ENCODE measurements at places on chromosomes 2 and 18. TPM values are rescaled to one million over a fixed set of nuclear protein-coding genes. Genes with fewer than 3 reads are reported as not detected.

The ZNF892 gene
- polyA plus RNA-seq: 5.1 TPM

The DSC2 gene
- polyA plus RNA-seq: 47.2 TPM

DNA sequence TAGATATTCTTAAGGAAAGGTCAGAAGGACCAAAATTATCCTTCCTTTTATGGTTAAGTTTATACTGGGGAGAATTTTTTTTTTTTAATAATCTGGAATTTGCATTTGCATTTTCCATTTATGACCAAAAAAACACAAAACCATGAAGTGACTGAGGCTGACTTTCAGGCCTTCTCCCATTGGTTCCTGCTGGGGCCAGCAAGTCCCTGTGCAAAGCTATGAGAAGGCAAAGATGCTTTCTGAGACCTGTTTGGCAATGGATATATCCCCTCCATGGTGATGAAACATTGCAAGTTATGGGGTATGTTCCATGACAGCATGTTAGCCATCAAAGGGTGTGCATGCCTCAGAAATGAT is 60.8 kb downstream of the KIAA2012 start:
- DNase-seq: no peak

DNA sequence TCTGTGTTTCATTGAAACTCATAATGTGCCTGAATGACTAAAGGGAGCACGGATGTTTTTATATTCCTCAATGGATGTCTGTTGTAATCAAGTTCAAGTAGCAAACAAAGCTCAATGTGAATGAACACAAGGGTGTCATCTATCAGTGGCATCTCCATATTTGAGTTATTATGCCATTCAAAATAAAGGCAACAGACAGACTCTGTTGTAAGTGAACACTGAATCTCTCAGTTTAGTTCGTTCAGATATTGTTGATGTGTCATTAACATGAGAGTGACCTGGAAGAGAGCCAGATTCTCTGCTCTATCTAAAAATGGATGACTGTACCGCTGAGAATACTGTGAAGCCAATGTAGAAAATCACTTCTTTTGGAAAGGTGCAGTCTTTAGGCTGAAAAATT is 118.7 kb downstream of the NUP35 start:
- no peak for DNase-seq

GRCh38 chr2:239239607-239240413 is 161.0 kb downstream of the HDAC4 start:
- DNase-seq: no peak

GRCh38 chr2:66604976-66605375 is 170.1 kb downstream of the MEIS1 start:
- no peak for DNase-seq

GRCh38 chr2:158829167-158829566 is 34.0 kb downstream of the DAPL1 start:
- DNase-seq: no peak

GRCh38 chr18:13207294-13207693 is 11.3 kb upstream of the LDLRAD4 start:
- no peak for DNase-seq

GRCh38 chr18:37243741-37244140 is 321.9 kb downstream of the CELF4 start:
- DNase-seq: no peak
